Cardiac muscle cell (in vitro differentiated cells and primary cell): ENCODE measurements at places on chromosomes 11 and 22. TPM values are rescaled to one million over a fixed set of nuclear protein-coding genes. Genes with fewer than 3 reads are reported as not detected.
A peak's percentile ranks its signal among the peaks of the same experiment; 100 is the strongest.

The CCDC89 gene
- total RNA-seq, result 0.21 and 0.45 TPM in 2 replicates

The TNNT3 gene
- 2.5 and 2.7 TPM in 2 replicates for total RNA-seq

The SPI1 gene
- not detected in 2 replicates for total RNA-seq

GRCh38 chr11:36039471-36039870 is 95.6 kb downstream of the LDLRAD3 start:
- no peak overlapping the region for H3K27ac ChIP-seq
- no peak for DNase-seq
- no peaks in the 10 kb centered on the region for H3K27me3 ChIP-seq
- H3K4me1 ChIP-seq, result peaks cover 10% of the 10 kb centered on the region
- H3K36me3 ChIP-seq, result no peaks in the 10 kb centered on the region
- no peak overlapping the region for H3K4me3 ChIP-seq

DNA sequence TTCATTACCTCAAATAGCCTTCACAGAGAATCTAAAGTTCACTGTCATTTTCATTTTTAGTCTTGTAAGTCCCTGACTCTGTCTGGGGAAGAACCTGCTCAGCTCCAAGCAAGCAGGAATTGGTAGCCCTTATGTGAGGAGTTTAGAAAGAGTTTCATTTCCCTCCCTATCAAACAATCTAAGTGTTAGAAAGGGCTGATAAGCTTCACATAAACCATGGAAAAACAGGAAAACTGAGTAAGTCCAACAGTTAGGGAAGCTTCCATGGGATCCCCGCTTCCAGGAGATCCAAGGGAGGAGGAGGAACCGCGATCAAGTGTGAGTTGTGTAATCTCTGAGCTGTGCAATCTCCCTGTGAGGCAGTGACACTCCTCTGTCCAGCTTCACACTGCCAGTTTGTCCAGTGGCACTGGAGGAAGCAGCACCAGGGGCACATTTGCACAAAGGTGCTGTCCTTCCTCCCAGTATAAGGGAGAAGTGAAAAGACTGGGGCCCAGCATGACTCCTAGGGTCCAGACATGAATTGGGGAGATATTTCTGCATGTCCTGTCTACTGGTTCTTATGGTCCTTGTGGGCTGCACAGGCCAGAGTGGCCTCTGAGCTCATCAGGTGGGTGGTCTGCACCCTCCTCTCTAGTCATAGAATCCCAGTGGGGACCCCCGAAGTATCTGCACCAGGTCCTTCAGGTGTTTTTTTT is 4.3 kb downstream of the PRAME start:
- no peaks in the 10 kb centered on the region for H3K36me3 ChIP-seq
- no peaks in the 10 kb centered on the region for H3K4me1 ChIP-seq
- no peak overlapping the region for H3K4me3 ChIP-seq
- DNase-seq, result peak; percentile 6
- H3K27me3 ChIP-seq, result no peaks in the 10 kb centered on the region

DNA sequence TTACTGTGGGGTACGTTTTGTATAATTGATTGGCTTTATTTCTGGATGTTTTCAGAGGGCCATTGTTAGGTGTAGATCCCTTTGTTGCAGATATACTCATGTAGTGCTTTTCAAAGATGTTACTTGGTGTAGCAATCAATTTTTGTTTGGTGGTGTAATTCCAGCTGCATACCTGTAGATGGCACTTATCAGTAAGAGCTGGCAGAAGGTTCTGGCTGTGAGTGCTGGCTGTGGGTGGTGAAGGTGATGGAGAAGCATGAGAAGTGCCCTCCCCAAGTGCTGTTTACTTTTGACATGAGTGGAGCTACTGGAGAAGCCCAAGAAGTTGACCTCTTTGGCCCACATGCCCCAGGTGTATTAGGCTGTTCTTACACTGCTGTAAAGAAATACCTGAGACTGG is 1074.9 kb downstream of the FAM181B start:
- H3K36me3 ChIP-seq, result no peaks in the 10 kb centered on the region
- H3K27me3 ChIP-seq, result no peaks in the 10 kb centered on the region
- no peak overlapping the region for H3K27ac ChIP-seq
- no peak for DNase-seq
- no peak overlapping the region for H3K4me3 ChIP-seq
